ENCODE measurements at places on chromosomes 5 and 9. TPM values are rescaled to one million over a fixed set of nuclear protein-coding genes. Genes with fewer than 3 reads are reported as not detected.

Gene CCL27
- total RNA-seq: 1.4 TPM

Gene HACD4
- 1.8 TPM for total RNA-seq

GRCh38 chr9:129811967-129812363, 9.0 kb downstream of the TOR1B start:
- peaks cover 32% of the 10 kb centered on the region for H3K4me1 ChIP-seq
- H3K36me3 ChIP-seq: peaks cover 12% of the 10 kb centered on the region
- H3K27me3 ChIP-seq: no peaks in the 10 kb centered on the region
- peak overlapping the region; percentile 67 for H3K27ac ChIP-seq
- H3K4me3 ChIP-seq: peak overlapping the region; percentile 34
- no peak for DNase-seq

GRCh38 chr9:18390393-18390792, 83.6 kb upstream of the ADAMTSL1 start:
- no peaks in the 10 kb centered on the region for H3K36me3 ChIP-seq
- DNase-seq: no peak
- no peaks in the 10 kb centered on the region for H3K4me1 ChIP-seq
- no peak overlapping the region for H3K27ac ChIP-seq
- H3K4me3 ChIP-seq: no peak overlapping the region

GRCh38 chr5:127068493-127069214, 4.6 kb downstream of the C5orf63 start:
- no peak overlapping the region for H3K27ac ChIP-seq
- no peak for DNase-seq
- H3K4me1 ChIP-seq: peaks cover 18% of the 10 kb centered on the region
- H3K36me3 ChIP-seq: peaks cover 6% of the 10 kb centered on the region

- H3K36me3 ChIP-seq: no peaks in the 10 kb centered on the region
- H3K4me3 ChIP-seq: no peak overlapping the region
- peaks cover 18% of the 10 kb centered on the region for H3K4me1 ChIP-seq
- H3K27ac ChIP-seq: no peak overlapping the region
These were observed 7.0 kb downstream of the PDE6A start for GRCh38 chr5:149937610-149938009.
